ENCODE measurements at places on chromosomes 5 and 9.

- no peak for DNase-seq
Observed at GRCh38 chr5:123090661-123091297, 1.7 kb downstream of the PRDM6 start.

DNA sequence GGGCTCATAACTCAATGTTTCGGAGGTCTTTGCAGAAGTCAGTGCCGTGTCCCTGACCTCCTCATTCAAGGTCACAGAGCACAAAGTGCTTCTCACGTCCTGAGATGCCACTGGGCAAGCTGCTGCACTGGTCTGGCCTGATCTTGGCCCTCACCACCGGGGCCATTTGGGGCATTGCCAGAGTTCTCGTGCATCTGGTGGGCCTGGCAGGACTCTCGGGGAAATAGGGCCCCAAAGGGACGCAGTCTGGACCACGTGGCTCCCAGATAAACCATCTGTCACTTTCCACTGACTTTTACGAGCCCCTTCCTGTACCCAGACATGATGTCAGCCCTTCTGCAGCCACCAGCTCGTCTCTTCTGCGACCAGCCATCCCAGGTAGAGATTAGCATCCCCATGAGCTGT is 54.8 kb downstream of the HRH2 start:
- no peak for DNase-seq

GRCh38 chr5:35518104-35518503 is 99.6 kb upstream of the SPEF2 start:
- peak; percentile 85 for DNase-seq

- no peak for DNase-seq
Observed at GRCh38 chr5:168776070-168776469, 196.9 kb upstream of the PANK3 start.

DNA sequence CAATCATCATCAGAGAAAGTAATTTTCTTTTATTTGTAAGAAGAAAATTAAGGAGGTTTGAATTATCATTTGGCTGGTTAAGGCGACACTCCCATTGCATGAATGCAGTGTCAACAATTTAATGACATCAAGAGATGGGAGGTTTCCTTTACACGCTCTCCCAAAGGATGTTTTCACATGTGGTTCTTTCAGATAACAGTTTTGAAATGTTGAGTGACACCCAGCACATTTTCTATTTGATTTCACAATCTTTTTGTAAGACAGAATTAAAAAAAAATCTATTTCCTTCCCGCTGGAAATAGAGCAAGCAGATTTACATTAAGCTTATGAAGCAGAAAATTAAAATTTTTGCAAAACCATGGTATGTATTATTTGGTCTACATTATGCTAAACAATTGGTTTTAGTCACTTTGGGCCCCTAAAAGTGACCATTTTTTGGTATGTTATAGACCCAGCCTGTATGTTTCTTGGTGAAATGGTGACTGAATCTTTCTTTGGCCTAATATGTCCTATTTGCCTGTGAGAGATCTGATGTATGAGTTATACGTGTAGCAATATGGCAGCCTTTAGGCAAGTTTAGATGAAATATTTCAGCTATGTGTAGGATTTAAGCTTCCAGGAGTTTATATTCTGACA is 18.9 kb upstream of the ANKRD55 start:
- peak; percentile 43 for DNase-seq

DNA sequence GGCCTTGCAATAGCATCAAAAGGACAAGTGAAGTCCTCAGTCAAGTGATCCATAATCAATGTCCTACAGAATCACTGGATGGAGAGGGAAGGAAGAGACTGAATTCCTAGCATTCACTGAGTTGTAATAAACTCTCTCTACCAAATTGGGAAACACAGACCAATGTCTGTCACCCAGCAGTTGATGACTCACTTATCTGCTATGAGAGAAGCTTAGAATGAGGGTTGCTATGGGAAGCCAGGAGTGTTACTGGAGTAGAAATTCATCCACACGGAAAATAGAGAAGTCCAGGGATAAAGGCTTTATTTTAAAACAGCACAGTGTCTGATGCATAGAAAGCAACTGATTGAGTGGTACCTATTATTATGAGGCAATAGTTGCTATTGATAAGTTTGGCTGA is 407.4 kb downstream of the BRINP1 start:
- no peak for DNase-seq

DNA sequence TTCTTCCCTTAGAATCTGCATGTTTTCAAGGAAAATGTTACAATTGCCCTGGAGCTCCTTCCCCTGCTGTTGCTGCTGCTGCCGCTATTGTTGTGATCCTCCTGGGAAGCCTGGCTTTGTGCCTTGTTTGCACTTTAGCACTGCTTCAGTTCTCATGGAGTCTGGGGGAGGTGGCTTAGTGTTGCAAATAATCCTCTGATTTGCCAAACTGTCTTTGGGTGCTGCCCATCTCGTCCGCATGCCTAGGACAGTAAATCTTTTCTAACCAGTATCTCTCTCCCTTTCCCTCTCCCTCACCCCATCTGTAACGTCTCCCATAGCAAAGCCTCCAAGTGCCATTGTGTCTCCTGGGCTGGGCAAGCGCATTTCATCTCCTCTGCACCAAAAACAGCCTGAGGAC is 30.3 kb downstream of the FAM240B start:
- DNase-seq = no peak

- DNase-seq = peak; percentile 80
Observed at GRCh38 chr9:123749580-123750202, 180.2 kb downstream of the DENND1A start.

Data from inflammatory macrophage treated with lipopolysaccharide for 4 hours (primary cell).